ENCODE measurements at places on chromosomes 3 and 15.
A peak's percentile ranks its signal among the peaks of the same experiment; 100 is the strongest.

GRCh38 chr15:44775953-44776352, 39.6 kb downstream of the TRIM69 start:
- no peak for DNase-seq

- DNase-seq, result peak; percentile 28
Measured at GRCh38 chr3:30495172-30496065, 111.0 kb upstream of the TGFBR2 start.

DNA sequence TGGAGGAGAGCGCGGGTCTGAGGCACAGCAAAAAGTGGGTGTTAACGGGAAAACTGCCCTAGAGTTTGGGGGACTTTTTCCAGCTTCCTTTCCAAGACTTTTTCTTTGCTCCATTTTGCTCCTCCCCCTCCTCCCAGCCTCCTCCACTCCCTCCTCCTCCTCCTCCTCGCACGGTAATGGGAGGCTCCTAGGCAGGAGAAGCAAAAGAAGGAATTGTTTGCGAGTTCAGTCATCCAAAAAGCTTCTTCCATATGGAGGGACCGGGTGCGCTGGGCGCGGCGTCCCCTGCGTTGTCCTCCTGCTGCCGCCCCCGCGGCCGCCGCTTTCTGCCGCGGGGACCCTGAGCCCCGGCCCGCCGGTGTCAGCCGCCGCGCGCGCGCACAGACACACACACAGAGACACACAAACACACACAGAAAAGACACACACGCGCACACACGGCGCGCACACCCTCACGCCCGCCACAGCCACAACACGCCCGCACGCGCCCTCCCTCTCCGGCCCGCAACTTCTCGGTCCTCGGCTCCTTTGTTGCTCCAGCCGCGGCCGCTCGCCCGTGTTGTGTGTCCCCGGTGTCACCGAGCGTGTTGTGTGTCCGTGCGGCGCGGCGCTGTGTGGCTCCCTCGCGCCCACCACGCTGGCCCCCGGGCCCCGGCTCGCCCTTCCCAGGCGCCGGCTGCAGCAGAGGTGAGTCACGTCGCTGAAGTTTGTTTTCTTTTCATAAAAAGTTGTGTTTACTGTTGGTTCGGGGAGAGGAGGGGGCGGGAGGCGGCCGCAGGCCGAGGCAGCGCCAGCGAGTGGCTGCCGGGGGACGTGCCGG, at the start of gene BOC:
TSS of gene BOC (plus strand) at position 228 of the 820 bp plus-strand sequence. CDS start 38,246 bp downstream, outside the sequence.
- DNase-seq, result no peak

GRCh38 chr15:31308185-31308639, 18.4 kb upstream of the KLF13 start:
- DNase-seq, result peak; percentile 64

- no peak for DNase-seq
Measured at GRCh38 chr15:99202176-99202552, 47.2 kb downstream of the TTC23 start.

DNA sequence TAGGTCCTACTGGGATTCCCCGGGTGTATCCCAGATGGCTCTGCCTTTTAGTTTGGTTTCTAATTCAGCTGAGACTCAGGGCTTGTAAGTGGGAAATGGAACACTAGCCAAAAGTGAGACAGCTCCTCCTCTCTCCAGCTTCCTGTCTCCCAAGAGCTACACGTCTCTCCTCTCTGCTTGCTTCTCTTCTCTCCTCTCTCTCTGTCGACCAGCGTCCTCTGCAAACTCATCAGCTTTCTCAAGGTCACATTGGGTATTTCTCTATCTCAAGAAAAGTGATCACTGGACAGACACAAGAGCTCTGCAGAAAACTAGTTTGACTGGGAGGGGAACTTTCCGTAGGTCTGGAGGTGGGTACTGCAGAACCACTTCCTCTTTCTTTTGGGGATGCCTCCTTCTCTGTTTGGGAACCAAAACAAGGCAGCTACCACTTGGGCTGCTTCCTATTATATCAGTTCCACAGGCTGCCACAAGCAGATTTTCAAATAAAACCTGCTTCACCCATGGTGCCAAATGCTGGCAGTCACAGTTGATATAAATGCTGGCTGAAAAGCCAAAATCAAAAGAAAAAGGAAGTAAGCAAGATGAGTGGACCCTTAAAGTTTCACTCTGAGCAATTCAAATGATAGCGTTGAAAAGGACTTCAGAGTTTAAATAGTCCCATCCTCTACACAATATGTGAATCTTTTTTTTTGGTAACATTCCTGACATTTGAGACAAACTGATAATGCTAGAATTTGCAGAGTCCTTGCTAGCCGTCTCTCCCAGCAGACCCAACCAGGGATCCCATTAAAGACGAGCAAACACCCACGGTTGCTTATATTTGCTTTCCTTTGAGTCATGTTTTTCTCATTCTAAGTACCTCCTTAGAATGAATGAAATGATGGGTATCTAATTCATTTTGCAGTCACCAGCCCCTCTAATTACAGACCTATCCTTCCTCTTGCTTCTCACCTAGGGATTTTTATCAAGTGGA, 7.2 kb upstream of the DYNC1LI1 start:
- DNase-seq, result peak; percentile 30

- no peak for DNase-seq
Measured at GRCh38 chr3:78112291-78113010, 1072.6 kb downstream of the ROBO2 start.

DNA sequence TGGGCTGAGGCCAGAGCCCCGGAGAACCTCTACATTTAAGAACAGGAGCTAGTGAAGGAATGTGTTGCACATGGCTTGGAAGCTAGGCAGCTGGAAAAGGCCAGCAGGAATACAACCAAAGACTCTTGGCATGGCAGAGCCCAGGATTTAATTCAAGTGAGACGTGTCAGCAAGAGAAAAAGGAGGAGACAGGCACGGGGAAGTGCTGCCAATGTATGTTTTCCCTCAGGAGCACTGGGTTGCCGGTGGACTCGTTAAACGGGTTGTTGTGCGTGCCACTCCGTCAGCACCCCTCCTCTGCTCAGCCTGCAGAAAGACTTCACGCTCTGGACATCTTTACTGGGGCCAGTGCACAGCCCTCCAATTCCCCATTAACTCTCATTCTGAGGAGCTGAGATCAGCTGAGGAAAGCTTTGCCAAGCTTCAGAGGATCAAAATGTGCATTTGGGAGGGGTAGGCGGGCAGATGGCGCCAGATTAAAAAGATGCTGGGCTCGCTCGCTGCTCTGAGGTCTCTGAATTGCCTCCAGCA, 103.7 kb downstream of the PDZRN3 start:
- no peak for DNase-seq

DNA sequence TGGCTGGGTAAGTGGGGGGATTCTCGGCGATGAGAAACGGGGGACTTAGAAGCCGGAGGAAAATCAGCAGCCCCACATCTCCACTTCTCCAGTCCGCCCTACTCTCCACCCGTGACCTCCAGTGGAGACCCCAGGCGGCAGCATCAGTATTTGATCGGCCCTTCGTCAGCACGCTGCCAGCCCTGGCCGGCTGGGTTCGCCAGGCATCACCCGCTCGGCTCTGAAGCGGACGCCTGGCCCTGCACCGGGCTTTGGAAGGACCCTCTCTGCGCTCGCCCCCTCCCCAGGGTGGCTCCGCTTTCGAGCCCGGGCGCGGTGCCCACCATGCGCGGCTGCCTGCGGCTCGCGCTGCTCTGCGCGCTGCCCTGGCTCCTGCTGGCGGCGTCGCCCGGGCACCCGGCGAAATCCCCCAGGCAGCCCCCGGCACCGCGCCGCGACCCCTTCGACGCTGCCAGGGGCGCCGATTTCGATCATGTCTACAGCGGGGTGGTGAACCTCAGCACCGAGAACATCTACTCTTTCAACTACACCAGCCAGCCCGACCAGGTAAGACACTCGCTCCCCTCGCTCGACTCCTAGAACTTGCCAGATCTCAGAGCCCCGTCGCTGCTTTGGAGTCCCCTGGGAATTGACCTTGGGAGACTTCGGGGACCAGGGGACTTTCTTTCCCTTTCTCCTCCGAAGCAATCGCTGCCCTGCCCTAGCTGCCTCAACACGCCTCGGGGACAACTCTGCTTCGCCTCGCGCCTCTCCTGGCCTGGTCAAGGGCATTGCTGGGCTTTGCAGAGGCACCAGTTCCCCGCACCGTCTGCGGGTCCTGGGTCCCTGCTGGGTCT, 561 bp downstream of the SIDT1 start:
- DNase-seq, result peak; percentile 45

DNA sequence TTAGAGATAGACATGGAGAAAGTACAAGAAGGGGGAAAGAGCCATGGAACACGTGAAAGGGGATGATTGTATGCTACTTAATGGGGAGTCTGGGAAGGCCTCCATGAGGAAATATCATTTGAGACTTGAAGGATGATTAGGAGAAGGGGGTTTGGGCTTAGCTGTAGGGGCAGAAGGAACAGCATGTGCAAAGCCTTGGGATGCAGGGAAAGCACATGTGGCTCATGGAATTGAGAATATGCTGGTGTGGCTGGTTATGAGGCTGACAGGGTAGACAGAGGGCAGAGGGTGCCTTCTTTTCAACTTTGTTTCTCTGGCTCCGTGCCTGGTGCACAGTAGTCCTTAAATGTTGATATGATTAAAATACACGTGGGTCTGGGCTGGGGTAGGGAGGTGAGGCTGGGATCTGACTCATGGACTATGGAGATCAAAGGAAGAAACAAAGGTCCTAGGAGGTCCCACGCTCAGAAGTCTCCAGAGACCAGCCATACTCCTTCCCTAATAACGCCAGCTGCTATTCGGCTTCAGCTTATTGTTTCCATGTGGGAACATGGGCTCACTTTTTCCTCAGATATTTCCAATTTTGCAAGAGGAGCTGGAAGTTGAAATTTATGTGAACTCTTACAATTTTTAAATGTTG, 1.1 kb downstream of the GTF2E1 start:
- no peak for DNase-seq

DNA sequence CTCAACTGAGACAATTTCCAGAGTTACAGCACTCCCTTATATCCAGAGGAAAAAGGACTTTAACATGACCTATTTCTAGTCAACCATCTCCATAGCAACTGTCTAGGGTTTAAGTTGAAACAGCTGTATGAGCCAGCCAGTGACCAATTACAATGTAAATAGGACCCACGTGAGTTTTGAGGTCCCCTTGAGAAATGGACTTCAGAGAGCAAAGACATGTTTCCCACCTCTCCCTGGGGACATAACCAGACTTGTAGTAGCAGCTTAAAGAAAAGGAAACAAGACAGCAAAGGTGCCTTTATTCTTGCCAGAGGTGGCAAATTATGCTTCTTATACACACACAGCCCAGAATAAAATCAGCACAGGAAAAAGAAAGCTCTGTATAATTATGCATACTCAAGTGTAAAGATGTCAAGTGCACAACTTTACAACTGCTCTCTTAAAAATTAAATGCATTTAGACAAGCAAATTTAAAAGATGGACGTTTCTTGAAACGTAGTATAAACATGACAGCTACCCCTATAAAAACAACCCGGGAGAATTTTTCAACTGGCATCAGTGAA, 40.2 kb downstream of the SUMF1 start:
- peak; percentile 34 for DNase-seq

GRCh38 chr3:101890716-101891115, 41.4 kb downstream of the NFKBIZ start:
- no peak for DNase-seq

DNA sequence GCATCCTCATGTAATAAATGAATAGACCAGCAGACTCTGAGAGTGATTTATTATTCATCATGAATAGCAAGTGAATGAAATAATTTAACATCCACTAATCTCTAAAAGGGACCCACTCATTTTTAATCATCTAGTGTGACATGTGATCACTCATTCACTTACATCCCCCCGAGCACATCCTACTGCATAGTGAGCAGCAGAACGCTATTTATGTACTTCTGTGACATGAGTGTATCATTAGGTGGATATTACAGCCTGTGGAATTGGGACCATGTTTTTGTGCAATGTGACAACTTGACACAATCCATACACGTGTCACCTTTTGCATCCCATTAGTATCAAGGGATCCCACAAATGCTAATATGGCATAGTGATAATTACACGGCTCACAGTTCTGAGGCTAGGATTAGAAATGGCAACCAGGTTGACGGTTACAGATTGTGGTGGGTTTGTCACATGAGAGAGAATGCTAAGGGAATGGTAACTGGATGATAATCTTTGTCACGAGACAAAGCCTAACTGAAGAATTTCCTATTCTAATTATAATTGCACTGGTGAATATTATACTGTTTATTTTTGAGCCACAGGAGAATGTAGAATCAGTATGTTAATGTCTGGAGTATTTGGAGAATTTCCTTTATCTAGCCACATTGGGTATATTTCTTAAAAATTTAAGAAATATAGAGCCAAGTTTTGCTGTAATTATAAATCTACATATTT, 595.2 kb upstream of the TBL1XR1 start:
- no peak for DNase-seq
